Fibroblast of villous mesenchyme (primary cell): ENCODE measurements at places on chromosomes 3 and 15. TPM values are rescaled to one million over a fixed set of nuclear protein-coding genes. Genes with fewer than 3 reads are reported as not detected.

The SPATA16 gene
- total RNA-seq, result not detected in 2 replicates

The GABRR3 gene
- not detected in 2 replicates for total RNA-seq

The LSAMP gene
- 0.64 and 1.3 TPM in 2 replicates for total RNA-seq

The SATB1 gene
- 13.5 and 17.7 TPM in 2 replicates for total RNA-seq

The SUCNR1 gene
- total RNA-seq, result 0.32 and 0.43 TPM in 2 replicates

The KIF15 gene
- 5.5 and 9.9 TPM in 2 replicates for total RNA-seq
